ENCODE measurements at places on chromosomes 2 and 18. TPM values are rescaled to one million over a fixed set of nuclear protein-coding genes. Genes with fewer than 3 reads are reported as not detected.

Gene ALK
- total RNA-seq, result under 0.01 TPM

Gene CYP1B1
- 4.0 TPM for total RNA-seq

Gene ANKRD53
- 0.50 TPM for total RNA-seq

Gene MC4R
- total RNA-seq, result not detected

Gene CHST10
- total RNA-seq, result 11.0 TPM

Gene RTN4
- 386 TPM for total RNA-seq

Gene EGR4
- not detected for total RNA-seq

Gene C2orf80
- total RNA-seq, result not detected

Gene VWA3B
- total RNA-seq, result not detected

Gene MRPS5
- total RNA-seq, result 54.9 TPM

Gene UGT1A3
- not detected for total RNA-seq

Gene SCN3A
- total RNA-seq, result 0.12 TPM

Gene CACNB4
- 0.33 TPM for total RNA-seq

Gene ZSCAN30
- total RNA-seq, result 26.0 TPM

Gene WNT10A
- total RNA-seq, result not detected

Gene BMP10
- not detected for total RNA-seq

Gene TUBA3E
- not detected for total RNA-seq

Gene CCDC178
- total RNA-seq, result 2.7 TPM

Gene GREB1L
- total RNA-seq, result 5.0 TPM

Gene XPO1
- total RNA-seq, result 361 TPM

Gene OSGEPL1
- total RNA-seq, result 18.6 TPM

Gene FBXO36
- 1.9 TPM for total RNA-seq

Gene BCL2
- total RNA-seq, result 2.7 TPM

Gene RNF138
- 16.6 TPM for total RNA-seq

Gene SERPINB4
- not detected for total RNA-seq

Gene FOXD4L1
- 0.12 TPM for total RNA-seq

Gene HRH4
- total RNA-seq, result 0.12 TPM

Gene HNMT
- 61.4 TPM for total RNA-seq

Gene SLC14A1
- 13.3 TPM for total RNA-seq

Gene ZNF516
- 47.6 TPM for total RNA-seq

Gene POTEC
- total RNA-seq, result not detected

Gene PLGLB2
- 2.1 TPM for total RNA-seq

Gene IHH
- not detected for total RNA-seq

Gene OSR1
- 3.9 TPM for total RNA-seq

Gene NT5DC4
- total RNA-seq, result 0.11 TPM

Gene CDH2
- 107 TPM for total RNA-seq

Gene TTC39C
- 31.5 TPM for total RNA-seq

Gene GKN1
- total RNA-seq, result not detected

Gene IMP4
- 118 TPM for total RNA-seq

Gene ANKRD30BL
- total RNA-seq, result not detected

Gene IL1F10
- not detected for total RNA-seq

Gene CYRIA
- 18.1 TPM for total RNA-seq

Gene SIX3
- under 0.01 TPM for total RNA-seq

Gene CHST9
- not detected for total RNA-seq

Gene GAREM2
- 0.22 TPM for total RNA-seq

Gene SLC4A3
- total RNA-seq, result 9.5 TPM

Gene EML6
- total RNA-seq, result 1.1 TPM

Gene INPP4A
- 34.3 TPM for total RNA-seq

Gene TWIST2
- 102 TPM for total RNA-seq

Gene REG3G
- total RNA-seq, result not detected

Gene VAPA
- 339 TPM for total RNA-seq

Gene ACTR2
- 162 TPM for total RNA-seq

Gene STPG4
- 0.12 TPM for total RNA-seq

Gene DSC2
- total RNA-seq, result under 0.01 TPM

Gene CFC1
- total RNA-seq, result not detected

Gene NAT8
- total RNA-seq, result not detected

Gene PECR
- total RNA-seq, result 21.4 TPM

Gene MROH2A
- not detected for total RNA-seq

All from uterine smooth muscle cell (primary cell).